ENCODE measurements at places on chromosomes 7 and 10.

DNA sequence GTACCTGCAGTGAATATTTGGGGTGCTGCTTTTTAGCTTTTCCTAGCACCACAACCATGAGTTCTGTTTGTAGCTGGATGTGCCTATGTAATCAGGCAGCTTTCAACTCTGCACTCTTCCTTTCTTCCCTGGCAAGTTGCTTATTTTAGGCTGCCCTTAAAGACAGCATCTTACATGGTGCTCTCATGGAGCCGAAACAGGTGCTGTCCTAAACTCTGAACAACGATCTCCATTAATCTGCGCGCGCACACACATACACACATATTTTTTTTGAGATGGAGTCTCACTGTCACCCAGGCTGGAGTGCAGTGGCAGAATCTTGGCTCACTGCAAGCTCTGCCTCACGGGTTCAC is 9.1 kb downstream of the RPS24 start:
- DNase-seq: no peak

GRCh38 chr10:71482620-71483019 is 85.9 kb downstream of the CDH23 start:
- no peak for DNase-seq

- DNase-seq: no peak
These were observed 60.3 kb upstream of the NFKB2 start for GRCh38 chr10:102335184-102335583.

GRCh38 chr10:79116801-79117723 is 48.3 kb downstream of the ZMIZ1 start:
- DNase-seq: no peak

DNA sequence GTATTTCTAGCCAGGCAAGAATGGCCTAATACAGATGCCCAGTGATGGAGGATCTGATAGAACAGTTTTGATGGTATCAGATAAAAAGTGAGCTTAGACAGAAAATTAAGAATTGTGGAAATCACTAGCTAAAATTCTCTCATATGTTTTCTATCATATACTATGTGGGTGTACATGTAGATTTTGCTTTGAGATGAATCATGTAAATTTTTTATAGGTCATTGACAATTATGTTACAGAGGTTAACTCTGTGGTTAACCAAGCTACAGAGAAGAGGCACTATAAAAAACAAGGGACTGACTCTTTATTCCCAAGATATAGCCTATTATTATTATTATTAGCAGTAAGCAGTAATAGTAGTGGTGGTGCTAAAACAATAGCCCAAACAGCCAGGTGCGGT is 156.5 kb downstream of the ITGA8 start:
- no peak for DNase-seq

DNA sequence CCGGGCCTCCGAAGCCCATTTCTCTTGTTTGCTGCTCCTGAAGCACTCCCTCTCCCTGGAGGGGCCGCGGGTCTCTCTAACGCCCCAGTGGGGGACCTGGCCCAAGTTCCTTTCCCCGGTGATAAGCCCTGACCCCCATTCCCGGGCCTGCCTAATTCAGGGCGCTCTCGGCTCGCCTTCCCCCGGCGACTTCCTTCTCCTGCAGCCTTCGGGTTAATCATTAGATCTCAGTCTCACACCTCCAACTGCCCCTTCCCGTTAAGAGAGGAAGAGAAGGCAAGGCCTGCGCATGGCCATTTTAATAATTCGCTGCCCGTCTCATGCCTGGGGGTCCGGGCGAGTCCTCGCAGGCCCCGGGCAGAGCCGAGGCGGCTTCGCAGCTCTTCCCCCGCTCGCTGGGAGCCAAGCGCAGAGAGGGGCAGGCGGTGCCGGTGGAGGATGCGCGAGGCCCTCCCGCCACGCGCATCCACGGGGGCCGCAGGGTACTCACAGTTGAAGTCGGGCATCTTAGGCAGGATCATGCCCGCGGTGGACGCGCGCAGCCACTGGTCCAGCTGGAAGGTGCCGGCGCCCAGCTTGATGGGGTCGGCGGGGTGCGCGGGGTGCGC is 1.2 kb downstream of the MNX1 start:
- no peak for DNase-seq

GRCh38 chr7:151725844-151726651 is 150.9 kb downstream of the PRKAG2 start:
- no peak for DNase-seq

GRCh38 chr10:64503429-64503828 is 982.2 kb downstream of the REEP3 start:
- DNase-seq: no peak

DNA sequence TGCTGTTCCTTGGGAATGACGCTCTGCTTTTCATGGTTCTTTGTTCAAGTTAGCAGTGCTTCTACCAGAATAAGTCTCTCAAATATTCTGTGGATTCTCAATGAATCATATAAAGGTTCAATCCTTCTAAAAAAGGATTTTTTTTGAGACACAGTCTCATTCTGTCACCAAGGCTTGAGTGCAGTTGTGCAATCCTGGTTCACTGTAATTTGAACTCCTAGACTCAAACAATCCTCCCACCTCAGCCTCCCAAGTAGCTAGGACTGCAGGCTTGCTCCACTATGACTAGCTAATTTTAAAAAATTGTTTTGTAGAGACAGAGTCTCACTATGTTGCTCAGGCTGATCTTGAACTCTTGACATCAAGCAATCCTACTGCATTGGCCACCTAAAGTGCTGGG is 64.9 kb upstream of the RELN start:
- no peak for DNase-seq

DNA sequence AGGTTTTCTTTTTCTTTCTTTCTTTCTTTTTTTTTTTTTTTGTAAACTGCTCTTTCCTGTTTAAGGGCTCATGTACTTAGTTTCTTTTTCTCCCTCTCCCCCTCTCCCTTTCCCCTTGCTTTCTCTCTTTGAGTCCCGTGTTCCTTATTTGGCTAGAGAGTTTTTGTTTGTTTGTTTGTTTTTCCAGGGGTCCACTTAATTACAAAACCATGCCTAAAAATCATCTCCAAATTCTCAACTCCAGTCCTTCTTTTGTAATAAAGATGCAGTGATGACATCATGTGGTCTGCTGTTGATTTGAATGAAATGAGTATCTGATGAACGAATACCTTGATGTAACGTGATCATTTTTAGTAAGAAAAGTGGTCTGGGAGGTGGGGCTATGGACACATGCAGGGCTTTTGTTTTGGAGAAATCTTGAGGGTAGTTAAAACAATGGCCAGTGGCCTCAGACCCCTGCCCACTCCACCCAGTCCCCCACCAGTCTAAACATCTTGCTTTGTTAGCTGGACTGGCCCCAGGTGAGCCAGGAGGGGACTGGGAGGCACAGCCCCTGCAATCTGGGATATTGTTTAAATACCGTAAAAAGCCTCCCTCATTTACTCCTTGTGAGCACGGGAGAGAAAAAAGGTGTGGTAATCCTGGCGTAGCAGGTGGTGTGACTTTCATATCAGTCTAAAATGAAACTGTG is 165.7 kb downstream of the LRMDA start:
- DNase-seq: no peak

- no peak for DNase-seq
These were observed 24.1 kb upstream of the PROSER2 start for GRCh38 chr10:11798845-11799735.

DNA sequence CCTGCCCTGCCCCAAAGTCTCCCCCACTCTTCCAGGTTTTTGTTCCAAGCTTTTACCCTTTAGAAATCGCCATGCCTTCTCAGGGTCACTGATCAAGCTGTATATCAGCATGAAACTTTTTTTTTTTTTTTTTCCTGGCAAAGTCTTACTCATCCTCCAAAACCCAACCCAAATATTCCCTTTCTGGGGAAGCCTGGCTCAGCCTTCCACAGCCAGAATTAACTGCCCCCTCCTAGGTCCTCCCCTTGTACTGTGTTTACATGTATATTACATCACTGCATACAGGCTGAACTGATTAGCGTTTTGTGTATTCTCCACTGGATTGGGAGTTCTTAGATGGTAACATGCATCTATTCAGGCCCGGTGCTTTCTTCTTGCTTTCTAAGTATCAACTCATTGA is 4.6 kb upstream of the NOBOX start:
- DNase-seq: no peak

DNA sequence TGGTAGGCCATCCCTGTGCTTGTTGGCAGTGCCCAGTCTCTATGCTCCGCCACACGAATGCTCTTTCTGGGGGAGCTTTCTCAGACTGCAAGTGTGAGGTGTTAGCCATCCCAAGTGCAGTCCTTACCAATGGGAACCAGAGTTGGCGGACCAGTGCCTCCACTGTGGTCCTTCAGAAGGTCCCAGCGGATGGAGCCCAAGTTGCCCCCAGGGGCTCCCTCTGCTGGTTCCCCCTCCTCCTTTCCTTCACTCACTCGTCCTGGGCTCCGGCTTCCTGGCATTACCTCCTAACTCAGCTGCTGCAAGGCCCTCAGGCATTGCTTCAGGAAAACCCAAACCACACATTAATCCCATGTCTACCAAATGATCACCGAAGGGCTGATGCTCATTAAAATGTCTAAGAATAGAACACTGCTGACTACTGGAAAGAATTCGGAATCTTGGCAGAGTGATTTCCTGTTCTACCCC is 139.8 kb downstream of the CUBN start:
- DNase-seq: no peak

DNA sequence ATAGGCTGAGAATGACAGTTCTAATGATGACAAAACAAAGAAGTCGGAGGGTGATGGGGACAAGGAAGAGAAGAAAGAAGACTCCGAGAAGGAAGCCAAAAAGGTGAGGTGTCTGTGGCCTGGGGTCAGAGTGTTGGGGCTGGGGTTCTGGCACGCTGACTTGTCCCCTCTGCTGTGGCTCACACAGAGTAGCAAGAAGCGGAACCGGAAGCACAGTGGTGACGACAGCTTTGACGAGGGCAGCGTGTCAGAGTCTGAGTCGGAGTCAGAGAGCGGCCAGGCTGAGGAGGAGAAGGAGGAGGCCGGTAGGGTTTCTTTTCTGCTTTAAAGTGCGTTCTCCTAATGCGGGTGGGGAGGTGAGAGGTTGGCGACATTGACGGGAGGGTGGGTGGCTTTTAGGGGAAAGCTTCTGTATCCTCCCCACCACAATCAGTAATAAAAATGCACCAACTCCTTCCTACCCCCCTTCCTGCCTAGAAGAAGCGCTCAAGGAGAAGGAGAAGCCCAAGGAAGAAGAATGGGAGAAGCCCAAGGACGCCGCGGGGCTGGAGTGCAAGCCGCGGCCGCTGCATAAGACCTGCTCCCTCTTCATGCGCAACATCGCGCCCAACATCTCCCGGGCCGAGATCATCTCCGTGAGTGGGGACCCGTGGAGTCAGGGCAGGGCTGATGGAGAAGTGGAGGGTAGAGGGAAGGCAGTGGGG is 4.6 kb downstream of the UFSP1 start:
- DNase-seq: peak; percentile 66

DNA sequence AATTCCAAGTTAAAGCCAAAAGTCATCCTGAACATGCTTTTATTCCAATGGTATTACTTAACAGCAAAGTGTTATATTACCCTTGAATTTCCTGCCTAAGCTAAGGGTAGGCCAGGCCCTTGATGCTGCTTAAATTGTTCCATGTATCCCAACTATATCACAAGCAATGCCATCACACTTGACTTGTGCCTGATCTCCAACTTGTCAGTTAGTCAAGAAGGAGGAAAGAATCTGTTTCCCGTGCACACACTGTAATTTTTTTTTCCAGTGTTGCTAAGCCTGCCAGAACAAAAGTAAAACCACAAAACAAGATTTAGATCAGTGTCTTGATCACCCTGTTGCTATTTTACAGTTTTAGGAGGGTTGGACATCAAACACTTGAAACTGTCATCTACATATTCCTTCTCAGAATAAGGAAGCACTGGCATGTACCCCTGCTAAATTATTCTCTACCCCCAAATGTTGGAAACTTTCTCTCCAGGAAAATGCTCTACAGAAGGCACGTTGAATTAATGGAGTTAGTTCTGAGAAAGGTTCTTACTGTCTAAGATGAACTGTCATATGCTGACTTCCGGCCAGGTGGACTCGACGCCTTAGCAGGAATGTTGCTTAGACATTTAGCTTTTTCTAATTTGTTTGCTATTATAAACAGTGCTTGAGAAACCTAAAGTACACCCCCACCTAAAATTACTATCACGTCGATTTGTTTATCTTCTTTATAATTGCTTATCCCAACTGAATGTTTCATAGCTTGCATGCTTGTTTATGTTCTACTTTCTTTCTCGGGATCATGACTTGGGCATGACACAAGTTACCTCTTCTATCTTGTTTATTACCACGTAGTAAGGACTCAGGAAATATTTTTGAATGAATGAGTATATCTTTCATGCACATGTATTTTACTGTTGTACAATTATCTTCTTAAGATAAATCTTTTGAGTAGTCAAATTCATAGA is 105.5 kb upstream of the ZNF438 start:
- no peak for DNase-seq

GRCh38 chr7:34371922-34372321 is 286.1 kb upstream of the NPSR1 start:
- no peak for DNase-seq

- no peak for DNase-seq
These were observed 891.6 kb downstream of the GRM8 start for GRCh38 chr7:126361183-126361582.

DNA sequence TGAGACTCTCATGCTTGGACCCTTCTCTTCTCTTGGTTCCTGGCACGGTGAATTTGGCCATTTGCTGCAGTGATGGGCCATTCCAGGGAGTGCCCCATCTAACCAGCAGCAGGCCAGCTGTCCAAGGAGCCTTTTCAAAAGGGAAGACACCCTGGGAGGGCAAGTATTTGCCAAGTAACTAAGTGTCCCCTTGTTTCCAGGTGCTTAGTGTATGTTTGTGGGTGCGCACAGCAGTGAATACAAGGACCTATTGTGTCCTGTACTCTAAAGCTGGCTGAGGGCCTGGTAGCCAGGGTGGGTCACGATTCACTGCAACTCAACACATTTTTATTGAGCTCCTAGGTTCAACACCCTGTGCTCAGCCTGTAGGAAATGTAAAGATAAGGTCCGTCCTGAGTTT is 348.8 kb downstream of the RNLS start:
- no peak for DNase-seq

DNA sequence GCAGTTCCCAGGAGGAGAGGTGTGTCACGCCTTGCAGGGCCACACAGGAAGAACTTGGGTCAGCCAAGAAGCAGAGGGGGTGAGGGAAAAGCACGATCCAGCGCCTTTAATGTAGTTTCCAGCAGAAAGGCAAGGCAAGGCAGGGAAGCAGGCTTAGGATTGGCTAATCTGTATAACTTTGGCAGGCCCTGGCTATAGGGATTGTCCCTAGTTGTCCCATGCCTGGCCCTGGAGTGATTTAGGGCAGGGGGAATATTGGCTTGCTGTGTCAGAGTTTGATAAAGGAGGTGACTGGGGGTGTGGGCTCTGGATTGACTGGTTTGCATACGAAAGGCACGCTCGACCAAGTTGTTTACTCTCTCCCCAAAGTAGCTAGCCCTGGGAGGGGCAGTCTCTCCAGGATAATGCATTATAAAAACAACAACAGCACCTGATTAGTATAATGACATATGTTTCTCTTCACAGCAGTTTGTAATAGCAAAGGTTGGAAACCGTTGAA is 44.5 kb downstream of the RBM28 start:
- no peak for DNase-seq

GRCh38 chr7:68840991-68841390 is 757.3 kb upstream of the AUTS2 start:
- DNase-seq: no peak

DNA sequence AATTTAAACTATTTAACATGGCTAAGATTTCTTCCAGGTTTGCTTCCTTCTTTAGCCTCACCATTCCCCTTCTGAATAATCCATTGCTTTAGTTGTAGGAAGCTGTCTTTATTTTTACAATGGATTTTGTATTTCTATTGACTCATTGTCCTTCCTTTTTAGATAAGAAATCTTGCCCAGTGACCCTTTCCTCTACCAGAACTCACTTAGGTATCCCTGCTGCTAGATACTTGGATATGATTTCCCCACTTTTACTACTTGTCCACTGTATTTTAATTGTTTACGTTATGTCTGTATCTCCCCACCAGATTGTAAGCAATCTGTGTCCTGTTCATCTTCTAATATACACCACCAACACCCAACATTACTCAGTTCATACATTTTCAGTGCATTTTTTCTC is 47.7 kb upstream of the MDFIC start:
- DNase-seq: no peak

Data from CD4-positive, alpha-beta T cell treated with Interferon gamma for 1 hour (primary cell).